ENCODE measurements at places on chromosomes 3 and 15.

DNA sequence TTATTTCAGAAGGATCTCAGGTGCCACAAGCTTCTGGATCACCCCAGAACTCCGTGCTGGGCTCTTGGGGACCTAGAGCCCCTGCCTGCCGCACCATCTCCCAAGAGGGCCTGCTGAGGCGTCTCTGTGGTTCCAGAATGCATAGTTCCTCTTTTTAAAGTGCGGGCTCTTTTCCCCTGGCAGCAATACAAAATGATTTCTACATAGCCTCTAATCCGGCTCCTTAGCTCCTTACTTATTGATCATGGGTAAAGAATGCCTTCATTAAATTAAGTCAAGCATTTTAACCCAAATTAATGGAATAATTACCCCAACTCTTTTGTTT lies 121.9 kb downstream of the ATP10A start:
- no peak for DNase-seq

DNA sequence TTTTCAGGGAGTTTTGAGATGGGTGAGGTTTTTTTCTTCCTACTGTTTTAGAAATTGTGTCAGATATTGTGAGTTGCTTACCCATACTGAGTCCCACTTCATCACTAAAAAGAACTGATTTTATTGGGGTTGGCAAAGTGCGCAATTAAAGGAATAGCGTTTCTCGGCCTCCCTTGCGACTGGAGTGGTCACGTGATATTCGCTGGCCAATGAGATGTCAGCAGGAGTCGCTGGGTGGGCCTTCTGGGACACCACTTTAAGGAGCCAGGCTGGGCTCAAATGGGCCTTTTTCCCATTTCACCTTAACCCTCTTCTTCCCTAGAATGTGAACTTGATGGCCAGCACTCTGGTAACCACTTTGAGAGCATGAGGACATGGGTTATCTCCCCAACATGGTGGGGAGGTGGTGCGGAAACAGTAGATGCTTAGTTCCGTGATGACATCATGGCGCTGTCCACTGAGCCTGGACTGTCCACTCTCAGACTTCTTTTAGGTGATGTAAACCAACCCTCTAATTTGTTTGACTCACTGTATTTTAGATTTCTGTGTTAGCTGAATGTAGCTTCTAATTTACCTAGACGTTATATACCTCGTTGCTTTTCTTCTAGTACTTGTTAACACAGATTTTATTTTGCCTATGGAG lies 13.2 kb upstream of the IQCF5 start:
- no peak for DNase-seq

GRCh38 chr15:32129815-32130214 lies 99.5 kb downstream of the CHRNA7 start:
- DNase-seq, result no peak

- DNase-seq, result no peak
Observed at GRCh38 chr15:63601026-63601703, 4.0 kb downstream of the FBXL22 start.

DNA sequence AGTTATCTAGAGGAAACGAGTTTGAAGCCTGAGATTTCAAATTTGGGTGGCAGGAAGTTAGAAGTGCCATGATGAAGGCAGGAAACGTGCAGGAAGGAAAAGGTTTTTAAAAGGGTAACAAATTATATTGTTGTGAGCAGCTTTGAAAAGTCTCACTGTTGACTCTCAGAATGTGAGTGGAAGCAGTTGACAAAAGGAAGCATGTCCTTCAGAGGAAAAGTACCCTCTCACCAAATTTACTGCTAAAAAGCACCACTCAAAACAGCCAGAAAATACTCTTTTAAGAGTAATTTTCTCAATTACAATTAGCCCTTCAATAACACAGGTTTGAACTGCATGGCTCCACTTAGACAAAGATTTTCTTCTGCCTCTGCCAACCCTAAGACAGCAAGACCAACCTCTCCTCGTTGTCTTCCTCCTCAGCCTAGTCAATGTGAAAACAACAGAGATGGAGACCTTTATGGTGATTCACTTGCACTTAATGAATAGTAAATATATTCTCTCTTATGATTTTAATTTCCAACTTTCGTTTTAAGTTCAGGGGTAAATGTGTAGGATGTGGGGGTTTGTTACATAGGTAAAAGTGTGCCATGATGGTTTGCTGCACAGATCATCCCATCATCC lies 117.1 kb upstream of the LIPC start:
- DNase-seq, result no peak

DNA sequence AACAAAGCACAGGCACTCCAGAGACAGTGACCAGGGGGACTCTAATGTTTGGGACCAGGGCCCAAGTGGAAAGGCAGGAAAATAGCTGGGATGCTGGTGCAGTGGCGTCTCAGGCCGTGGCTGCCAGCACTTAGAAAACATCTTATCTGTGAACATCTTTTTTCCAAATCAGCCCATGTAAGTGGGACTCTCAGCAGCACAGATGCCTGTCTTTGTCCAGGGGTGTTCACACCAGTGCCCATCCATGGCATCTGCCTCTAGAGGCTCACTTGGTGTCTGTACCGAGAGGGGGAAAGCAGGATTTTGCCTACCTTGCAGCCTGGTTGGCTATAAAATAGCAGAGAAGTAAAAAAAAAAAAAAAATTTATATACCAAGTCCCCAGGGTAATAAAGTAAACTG lies 26.7 kb downstream of the SLC12A8 start:
- no peak for DNase-seq

DNA sequence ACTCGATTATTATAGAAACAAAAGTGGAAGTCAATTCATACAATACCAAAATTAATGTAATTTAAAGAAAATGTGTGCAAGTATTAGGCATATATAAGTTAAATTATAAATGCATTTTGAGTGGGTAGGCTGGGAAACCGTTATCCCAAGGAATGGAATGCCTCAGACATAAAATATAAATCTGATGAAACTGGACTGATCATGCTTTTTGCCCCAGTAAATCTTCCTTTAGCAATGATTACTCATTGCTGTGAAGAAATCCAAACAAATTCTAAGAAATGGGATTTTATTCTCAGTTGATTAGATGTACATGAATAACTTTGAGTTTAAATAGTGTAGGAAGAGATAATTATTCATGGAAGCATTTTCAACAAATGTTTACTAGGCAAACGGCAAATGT lies 185.5 kb upstream of the KCNMB2 start:
- no peak for DNase-seq

DNA sequence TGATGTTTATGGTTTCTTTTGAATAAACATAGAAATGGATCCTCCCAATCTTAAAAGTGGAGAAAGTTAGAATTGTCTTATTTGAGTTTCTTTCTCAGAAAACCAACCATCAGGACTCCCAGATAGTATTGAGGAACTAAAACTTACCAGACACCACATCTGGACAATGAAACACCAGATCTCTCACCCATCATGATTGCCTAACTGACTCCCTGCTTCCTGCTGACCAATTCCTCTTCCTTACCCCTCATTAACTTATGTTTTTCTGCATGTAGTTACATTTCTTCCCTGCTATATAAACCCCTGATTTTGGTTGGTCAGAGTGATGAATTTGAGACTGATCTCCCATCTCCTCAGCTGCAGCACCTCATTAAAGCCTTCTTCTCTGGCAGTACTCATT lies 242.0 kb upstream of the SETMAR start:
- no peak for DNase-seq

DNA sequence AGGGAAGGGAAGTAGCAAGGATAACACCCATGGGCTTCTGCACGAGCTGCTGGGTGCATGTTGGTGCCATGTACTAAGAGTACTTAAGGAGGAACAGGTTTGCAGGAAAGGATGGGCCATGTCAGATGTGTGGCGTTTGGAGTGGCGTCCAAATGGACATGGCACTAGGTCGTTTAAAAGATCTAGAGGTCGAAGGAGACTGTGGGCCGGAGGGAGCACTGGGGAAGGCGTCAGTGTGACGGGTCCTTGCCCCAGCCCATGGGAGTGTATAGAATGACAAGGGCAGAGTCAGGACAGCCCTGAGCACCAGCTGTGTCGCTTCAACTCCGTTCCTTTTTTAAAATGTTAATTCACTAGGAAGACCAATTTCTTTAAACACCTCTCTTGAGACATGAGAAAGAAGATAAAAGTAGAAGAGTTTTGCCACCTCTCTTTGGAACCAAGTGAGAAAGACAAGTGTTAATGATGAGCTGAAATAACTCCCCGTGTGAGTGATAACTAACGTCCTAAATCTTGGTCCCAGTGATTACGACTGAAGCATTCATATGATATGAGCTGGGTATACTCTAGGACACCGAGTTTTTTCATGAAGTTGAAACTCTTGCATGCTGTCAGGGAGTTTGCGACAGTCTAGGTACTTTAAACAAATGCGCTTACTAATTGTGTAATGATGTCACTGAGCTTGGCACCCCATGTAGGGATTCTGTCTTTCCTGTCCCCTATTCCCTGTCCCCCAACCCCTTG lies 23.8 kb downstream of the LYSMD4 start:
- DNase-seq, result no peak

- DNase-seq, result no peak
Observed at GRCh38 chr3:47260605-47261004, 22.0 kb downstream of the KIF9 start.

GRCh38 chr15:73374604-73375003 lies 5.8 kb upstream of the HCN4 start:
- DNase-seq, result no peak

DNA sequence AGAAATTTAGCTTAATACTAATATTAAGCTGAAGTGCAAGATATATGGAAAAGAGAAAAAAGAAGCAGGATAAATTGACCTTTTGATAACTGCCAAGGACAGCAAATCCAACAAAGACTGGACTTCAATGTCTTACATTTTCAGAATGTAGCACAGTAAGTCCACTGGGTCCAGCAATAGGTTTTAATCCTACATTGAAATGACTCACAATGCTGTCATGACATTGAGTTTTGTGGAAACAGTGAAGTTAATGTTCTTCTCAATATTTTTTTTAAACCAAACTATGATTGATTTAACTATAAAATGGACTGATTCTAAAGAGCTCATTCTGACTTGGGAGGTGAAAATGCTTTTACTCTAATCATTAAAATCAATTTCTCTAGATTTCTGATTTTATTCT lies 166.6 kb upstream of the ZNF717 start:
- DNase-seq, result no peak

GRCh38 chr3:139561255-139561817 lies 21.8 kb upstream of the RBP1 start:
- peak; percentile 37 for DNase-seq

DNA sequence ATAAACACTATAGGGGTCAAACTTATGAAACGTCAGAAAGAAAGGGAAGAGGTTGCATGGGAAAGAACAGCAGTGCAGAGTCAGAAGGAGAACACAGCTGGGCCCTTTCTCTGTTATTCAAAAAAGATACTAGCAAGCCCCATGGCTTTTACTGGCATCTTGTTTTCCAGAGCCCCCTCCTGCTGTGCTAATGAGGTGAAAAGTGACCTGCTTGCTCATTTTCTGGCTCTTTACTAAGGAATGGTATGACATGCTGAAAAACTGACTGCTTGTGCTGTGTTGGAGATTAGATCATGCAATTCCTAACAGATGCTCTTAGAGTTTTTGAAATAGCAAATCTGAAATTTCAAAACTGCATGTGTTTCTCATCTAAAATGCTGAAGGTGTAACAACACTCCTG lies 541.6 kb upstream of the ALCAM start:
- peak; percentile 74 for DNase-seq

DNA sequence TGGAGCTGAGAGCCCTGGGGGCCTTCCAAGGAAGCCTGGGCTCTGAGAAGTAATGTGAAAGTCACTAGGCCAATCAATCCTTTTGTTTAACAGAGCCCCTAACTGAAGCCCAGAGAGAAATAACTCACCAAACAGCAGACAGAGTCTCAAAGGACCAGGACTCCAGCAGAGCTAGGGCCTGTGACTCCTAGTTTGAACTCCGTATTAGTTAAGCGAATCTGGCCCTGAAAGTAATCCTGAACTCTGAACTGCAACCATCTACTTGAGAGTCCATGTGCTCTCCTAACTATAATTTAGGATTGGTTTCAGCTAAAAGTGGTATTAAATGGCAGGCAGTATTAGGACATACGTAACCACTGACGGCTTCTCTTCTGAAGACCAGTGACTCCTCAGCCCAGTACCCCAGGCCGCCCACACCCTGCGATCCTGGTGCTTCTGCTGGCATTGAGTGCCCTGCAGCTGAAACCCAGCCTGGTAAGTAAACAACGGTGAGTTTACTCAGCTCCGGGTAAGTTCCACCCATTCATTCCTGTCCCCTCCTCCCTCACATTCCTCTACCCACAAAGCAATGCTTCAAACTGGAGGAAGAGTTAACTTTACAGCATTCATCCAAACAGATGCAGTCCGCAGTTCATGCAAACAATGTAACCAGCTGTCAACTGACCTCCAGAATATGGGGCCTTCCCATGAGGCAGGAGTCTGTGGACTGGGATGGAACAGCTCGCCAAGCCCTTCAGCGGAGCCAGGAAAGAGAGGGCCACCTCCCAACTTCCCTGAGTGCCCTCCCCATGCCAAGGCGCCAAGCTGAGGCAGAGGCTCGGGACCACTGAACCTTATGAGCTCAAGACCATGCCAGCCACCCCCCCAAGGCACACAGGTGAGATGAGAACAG lies 7.3 kb downstream of the MYO5C start:
- peak; percentile 28 for DNase-seq

DNA sequence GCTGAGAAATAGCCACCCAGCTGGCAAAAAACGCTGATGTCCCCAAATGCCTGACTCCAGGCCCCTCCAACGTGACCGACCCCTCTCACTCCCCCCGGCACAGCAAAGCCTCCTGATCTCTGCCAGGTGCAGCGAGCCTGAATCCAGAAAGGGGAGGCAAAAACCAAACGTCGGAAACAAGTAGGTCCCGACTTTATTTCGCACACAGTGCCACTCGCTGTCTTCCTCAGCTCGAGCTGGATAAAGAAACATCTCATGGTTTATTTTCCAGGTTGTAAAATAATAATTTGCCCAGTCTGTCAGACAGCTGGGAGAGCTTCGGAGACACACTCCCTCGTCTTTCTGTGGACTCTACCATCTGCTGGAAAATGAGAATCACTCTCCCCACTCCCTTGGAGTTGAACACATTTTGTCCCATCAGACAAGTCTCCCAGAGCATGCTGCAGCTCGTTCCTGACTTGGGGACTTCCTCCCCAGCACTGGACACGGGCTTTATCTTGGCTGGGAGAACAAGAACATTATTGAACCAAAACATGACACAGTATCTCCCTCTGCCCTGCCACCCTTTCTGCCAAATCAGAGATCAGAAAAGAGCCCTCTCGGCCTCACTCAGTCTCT lies 142.8 kb downstream of the NUP210 start:
- DNase-seq, result peak; percentile 52

- DNase-seq, result no peak
Observed at GRCh38 chr15:83709811-83710210, 55.9 kb downstream of the ADAMTSL3 start.
